ELF-1 (cell line): ENCODE measurements at places on chromosomes 11 and 22.
A peak's percentile ranks its signal among the peaks of the same experiment; 100 is the strongest.

DNA sequence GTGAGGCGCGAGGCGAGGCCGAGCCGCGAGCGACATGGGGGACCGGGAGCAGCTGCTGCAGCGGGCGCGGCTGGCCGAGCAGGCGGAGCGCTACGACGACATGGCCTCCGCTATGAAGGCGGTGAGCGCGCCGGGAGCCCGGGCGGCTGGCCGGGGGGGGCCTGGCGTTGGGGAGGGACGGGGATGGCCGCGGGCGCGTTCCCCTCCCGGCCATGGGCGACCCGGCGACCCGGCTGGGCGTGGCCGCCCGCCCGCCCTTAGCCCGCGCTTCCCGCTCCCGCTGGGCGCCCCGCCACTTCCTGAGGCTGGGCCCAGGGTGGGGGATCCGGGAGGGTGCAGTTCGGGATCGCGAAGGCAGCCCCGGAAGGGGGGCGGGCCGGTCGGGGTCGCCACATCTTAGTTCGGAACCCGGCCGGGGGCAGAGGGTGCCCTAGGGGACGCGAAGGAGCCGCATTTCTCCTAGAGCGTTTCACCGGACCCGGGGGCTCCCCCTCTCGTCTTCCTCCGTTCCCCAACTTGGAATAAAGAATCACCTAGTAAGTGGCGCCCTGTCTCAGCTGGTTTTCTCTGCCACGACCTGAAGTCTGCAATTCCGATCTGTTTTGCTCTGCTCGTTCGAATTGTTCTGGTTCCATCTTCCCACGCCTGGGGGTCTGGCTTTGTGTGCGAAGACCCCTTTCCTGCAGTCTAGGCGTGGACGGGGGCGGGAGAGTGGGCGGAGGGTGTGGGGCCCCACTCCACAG is 536 bp downstream of the YWHAH start:
- DNase-seq = no peak

DNA sequence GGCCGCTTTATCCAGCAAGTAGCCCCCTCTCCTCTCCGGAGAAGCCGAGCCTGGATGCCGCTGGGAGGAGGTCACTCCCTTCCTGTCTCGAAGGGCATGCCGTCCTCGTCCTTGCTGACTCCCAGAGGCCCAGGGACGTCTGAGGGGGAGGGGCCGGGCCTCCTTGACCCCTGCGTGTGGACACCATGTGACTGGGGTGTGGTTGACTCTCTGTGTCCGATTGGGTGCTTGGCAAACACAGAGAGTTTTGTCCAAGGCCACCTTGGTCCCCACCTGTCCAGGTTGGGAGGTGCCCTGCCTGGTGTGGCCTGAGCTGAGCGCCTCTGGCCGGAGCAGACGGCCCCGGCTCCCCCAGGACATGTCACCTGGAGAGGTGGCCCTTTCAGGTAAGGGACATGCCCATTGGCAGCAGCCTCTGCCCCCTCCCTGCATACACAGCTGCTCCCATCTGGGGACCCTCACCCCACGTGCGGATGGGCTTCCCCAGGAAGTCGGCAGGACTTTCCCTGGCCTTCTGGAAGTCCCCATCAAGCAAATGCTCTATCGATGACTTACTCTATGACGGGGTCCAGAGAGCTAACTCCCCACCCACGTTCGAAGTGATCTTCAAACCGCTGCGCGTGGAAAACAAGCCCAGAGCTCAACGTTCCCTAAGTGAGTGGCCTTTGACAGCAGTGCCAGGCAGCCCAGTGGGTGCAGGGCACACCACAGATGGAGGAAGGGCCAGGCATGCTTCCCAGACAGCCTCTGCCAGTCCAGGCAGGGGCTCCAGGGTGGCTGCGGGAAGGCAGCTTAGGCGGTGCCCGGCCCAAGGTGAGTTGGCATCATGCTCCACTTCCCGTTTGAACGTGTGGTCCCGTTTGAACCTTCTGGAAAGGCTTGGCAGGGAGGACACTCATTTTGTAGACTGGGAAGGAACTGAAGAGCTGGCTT is at the start of gene SMIM38:
Gene SMIM38 (plus strand): TSS at position 634 of the 933 bp plus-strand sequence. CDS start 1,912 bp downstream, outside the sequence.
- no peak for DNase-seq

DNA sequence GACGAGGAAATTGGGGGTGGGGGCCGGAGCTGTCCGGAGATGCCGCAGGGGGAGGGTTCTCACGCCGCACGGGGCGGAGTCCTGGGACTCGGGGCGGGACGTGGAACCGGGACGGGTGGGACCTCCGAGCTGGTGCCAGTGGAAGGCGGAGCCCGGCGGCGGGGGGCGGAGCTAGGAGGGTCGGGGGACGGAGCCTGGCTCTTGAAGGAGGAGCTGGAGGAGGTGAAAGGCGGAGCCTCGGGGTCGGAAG is 271 bp downstream of the FKBP2 start:
- no peak for DNase-seq

DNA sequence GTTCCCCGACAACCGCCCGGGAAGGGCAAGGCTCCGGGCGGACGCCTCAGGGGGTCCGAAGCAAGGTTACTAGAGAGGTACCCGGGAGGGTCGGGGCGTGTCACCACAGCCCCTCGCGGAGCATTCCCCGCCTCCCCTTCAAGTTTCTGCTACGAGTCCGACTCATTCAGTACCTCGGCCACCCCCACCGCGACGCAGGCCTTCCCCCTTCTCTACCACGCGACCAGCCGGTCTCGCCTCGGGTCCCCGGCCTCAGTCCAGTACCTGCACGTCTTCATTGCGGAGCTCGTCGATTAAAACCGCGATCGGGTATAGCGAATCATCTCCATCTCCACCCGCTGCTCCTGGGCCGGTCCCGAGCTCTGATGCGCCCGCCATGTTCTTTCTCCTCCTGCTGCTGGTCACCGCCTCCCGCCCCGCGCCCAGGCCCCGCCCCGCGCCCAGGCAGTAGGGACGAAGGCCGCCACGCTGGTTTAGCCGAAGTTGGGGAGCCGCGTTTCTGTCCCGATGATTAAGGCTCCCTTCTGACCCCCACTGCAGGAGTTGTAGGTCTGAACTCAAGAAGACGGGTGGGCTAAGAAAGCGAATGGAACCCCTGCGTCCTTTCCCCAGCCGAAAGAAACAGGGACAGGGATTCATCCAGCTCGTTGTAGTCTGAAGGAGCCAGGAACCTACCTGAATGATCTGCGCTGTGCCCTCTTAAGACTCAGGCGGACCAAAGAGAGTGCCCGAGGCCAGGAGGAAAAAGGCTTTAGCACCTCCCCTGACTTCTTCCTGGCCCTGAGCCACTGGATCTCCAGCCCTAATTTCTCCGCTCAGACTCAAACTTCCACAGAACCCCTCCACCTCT is at the start of gene PPP2R1B:
Gene PPP2R1B (minus strand): TSS at position 406 of the 850 bp plus-strand sequence. CDS start 28 bp downstream, at position 378.
- peak; percentile 94 for DNase-seq

GRCh38 chr22:30326706-30327362 is at the start of gene TBC1D10A:
Gene TBC1D10A (minus strand): TSS chr22:30326941. CDS start chr22:30326881, 60 bp downstream.
- DNase-seq = peak; percentile 94

DNA sequence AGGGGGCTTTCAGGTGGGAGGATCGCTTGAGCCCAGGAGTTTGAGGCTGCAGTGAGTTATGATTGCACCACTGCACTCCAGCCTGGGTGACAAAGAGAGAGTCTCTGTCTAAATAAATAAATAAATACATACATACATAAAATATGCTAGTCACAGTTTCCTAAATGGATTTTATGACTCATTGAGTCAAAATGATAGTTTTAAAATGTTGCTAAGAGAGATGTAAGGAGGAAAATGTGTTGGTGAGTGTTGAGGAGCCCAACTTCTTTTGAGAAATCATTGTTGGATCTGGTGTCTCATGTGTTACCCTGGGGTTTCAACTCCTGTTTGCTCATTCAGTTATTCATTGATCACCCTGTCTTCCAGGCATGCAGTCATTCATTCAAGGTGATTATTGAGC is 21.0 kb downstream of the PARVB start:
- DNase-seq = no peak

- DNase-seq = no peak
Observed at GRCh38 chr22:29755889-29756288, 10.9 kb downstream of the ZMAT5 start.

GRCh38 chr11:1727096-1727690 is 23.2 kb downstream of the IFITM10 start:
- no peak for DNase-seq

DNA sequence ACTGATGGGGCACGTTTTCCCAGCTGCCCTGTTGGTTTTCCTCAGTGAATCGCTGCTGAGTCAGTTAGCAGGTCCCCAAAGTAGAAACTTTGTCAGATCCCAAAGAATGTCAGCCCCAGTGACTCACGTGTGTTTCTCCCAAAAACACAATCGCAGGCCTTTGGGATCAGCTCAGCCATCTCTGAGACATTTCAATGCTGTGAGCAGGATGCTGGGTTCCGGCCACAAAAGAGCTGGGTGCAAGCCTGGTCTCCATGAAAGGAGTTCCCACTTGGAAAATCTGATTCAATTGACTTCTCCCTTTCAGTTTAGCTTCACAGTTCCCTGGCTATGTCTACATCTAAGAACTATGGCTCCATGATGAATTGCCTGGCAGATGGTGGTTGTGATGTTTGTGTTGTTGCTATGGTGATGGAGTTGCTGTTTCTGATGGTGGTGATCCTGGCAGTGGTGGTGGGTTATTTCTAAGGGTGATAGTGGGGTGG is 28.0 kb downstream of the MYEOV start:
- DNase-seq = no peak

- DNase-seq = no peak
Observed at GRCh38 chr11:72576243-72576595, 98.0 kb downstream of the PDE2A start.

- DNase-seq = no peak
Observed at GRCh38 chr22:38347181-38347943, 30.1 kb upstream of the CSNK1E start.

DNA sequence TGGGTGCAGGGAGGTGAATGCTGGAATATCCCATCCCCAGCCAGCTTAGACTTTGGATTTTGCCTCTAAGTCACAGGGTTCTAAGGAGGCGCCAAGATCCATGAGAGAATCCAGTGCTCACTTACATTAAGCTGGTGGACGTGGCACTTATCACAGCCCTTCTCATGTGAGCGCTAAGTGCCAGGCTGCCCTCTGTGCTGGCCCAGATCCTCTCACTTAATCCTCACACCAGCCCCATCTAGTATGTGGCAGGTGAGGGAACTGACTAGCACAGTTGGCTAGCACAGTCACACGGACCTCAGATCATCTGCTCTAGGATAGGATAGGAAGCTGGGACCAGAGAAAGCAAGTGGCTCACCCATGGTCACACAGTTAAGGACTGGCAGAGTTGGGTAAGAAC is 3.6 kb downstream of the HMOX1 start:
- DNase-seq = no peak

- DNase-seq = no peak
Observed at GRCh38 chr11:5042091-5042490, 4.2 kb upstream of the OR52J3 start.

DNA sequence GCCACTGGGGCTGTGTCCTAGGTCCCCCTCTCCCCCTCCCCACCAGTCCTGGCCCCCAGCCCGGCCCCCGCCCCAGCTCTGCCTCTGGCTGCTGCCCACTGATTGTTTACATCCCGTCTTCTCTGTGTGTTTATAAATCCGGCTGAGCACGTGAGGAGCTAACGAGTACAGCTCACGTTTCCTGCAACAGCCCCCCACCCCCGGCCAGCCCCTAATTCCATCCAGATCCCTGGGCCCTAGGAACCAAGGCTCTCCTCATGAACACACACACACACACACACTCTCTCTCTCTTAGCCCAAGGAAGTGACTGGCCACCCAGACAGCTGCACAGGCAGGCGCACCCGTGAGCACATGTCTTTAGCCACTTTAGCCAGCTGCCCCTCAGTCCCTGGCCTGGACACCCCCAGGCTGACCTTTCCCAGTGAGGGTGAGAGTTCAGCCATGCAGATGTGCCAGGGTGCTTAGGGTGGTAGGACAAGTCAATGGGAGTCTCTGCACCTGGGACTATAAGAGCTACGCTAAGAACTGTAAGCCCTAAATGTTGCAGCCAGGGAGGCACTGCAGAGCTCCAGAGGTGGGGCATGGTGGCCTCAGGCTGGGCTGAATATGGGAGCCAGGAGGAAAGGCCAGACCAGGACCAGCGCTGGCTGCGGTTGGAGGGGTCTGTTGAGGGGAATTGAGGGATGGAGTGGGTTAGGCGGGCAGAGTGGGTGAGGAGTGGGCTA is 2.9 kb downstream of the CLCF1 start:
- DNase-seq = no peak

- no peak for DNase-seq
Observed at GRCh38 chr22:20748731-20749428, 25.0 kb upstream of the SERPIND1 start.

DNA sequence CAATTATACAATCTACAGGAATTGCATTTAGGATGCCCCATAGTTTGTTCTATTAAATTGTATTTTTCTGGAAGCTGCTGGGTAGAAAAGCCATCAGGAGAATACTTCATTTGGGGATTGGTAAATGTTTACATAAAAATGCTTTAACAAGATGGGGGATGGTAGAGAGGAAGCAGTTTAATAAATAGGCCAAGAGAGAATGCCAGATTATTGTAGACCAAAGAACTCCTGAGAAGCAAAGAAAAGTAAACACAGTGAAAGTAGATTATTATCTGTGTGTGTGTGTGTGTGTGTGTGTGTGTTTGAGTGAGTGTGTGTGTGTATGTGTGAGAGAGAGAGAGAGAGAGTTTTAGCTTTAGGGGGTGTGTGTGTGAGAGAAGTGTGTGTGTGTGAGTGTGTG is 820.4 kb upstream of the CCDC90B start:
- no peak for DNase-seq

DNA sequence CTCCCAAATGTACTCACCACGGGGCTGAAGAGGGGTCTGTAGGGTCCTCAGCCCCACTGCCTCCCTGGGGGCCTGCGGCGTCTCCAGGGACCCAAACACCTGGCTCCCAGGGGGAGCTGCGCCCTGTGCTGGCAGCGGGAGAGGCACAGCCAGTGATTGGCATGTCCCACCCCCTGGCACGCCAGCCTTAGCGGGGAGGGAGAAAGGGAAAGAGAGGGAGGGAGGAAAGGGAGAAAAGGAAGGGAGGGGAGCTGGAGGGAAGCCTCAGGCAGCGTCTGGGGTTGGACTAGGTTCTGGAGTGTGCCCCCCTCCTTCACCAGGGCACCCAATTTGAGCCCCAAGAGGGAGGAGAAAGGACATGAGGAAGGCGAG is at the start of gene CHRM1:
Gene CHRM1 (minus strand): TSS at position 163 of the 372 bp plus-strand sequence. CDS start 10,263 bp downstream, outside the sequence.
- no peak for DNase-seq

DNA sequence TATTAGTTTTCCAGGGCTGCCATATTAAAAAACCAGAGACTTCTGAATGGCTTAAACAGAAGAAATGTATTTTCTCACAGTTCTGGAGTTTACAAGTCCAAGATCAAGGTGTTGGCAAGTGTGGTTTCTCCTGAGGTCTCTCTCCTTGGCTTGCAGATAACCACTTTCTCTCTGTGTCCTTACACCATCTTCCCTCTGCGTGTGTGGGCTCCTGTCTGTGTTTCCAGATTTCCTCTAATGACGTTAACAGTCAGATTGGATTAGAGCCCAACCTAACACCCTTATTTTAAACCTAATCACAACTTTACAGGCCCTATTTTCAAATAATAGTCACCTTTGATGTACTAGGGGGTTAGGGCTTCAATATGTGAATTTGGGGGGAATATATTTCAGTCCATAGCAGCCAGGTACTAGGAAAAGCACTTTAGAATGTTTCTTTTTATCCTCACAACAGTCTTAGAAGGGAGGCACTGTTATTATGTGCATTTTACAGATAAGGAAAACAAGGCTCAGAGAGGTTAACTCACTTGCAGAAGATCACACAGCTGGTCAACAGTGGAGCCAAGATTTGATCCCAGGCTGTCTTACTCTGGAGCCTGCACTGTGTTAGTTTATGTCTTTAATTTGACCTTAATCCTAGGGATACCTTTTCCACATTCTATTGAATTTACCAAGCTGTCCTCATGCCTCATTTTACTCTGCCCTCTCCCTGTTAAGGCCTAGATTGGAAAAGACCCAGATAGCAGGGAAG is 116.4 kb upstream of the CRYBB3 start:
- no peak for DNase-seq
